ENCODE measurements at places on chromosomes 6 and 20.

GRCh38 chr6:114446342-114446741, 103.5 kb upstream of the HS3ST5 start:
- DNase-seq = no peak

GRCh38 chr6:122869437-122870024, 80.5 kb downstream of the SMPDL3A start:
- DNase-seq = no peak

GRCh38 chr6:107917451-107918375, 40.3 kb downstream of the SEC63 start:
- no peak for DNase-seq

DNA sequence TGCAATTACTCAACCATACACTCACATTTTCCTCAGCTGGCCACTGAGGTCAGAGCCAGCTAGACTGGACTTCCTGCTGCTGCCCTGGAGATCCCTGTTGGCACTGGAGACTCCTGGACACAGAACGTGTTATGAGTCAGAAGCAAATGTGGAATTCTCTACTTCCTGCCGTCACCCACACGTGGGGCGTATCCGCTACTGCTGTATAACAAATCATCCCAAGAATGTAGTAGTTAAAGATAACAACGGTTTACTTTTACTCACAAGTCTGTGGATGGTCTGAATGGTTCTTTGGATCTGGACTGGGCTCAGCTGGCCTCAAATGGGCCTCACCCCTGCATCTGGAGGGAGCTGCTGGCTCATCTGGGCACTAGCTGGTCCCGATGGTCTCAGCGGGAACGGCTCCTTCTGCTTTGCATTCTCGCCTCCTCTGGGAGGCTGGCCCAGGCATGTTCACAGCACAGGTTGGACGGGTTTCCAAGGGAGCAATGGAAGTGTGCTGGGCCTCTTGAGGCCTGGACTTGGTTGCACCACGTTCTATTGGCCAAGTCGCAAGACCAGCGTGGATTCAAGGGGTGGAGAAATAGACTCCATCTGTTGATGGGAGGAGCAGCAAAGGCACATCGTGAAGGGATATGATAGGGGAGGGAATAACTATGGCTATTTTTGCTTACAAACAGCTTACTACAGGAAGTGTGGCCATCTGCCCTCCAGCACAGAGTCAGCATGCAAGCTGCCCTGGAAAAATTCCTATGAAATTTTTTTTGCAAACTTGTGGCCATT, 118.5 kb downstream of the SNX5 start:
- no peak for DNase-seq

DNA sequence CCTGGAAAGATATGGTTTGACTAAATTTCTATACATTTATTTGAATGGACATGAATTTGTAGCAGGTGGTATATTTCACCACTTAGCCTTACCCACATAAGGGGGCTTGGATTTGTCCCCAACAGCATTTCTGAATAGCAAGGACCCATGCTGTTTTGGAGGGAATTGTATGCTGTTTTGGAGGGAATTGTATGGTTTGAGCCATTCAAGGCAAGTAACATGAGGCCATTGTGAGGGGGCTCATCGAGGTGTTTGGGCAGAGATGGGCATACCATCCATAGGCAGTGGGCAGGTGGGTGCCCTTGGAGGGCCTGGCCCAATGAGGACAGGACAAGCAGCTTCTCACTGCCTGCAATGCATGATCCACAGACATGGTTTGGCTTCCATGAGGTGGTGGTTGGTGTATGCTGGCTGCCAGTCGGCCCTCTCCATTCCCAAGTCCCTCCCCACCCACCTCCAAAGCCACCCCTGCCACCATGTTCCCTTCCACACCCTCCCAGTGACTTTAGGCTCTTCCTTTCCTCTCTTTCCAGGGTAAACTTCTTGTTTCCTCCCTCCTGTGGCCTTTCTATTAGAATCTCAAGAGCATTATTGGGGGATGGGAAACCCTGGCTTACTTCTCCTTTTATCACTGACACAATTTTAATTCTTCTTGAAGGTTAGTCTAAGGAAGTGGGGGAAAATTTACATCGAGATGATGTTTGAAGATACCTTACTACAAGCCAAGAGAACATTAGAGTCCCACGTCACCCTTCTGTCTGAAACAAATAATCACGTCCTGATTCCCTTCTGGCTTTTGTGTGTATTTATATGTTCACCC, 13.2 kb upstream of the PXDC1 start:
- DNase-seq = no peak

DNA sequence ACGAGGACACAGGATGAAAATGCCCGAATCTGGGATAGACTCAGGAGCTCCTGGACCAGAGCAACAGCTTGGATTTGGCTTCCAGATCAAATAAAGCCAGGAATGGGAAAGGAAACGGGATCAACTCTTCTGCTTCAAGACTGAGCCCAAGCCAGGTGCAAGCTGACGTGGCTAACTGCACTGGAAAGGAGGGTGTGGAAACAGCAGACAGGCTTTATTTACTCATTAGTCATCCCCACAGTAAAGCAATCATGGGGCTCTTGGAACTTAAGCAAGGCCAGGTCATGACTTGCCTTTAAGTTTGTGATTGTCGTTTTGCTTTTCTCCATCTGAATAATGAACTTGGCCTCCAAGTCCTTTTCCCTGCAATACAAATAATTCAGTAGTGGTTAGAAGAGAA, 45.2 kb downstream of the KIF16B start:
- no peak for DNase-seq

DNA sequence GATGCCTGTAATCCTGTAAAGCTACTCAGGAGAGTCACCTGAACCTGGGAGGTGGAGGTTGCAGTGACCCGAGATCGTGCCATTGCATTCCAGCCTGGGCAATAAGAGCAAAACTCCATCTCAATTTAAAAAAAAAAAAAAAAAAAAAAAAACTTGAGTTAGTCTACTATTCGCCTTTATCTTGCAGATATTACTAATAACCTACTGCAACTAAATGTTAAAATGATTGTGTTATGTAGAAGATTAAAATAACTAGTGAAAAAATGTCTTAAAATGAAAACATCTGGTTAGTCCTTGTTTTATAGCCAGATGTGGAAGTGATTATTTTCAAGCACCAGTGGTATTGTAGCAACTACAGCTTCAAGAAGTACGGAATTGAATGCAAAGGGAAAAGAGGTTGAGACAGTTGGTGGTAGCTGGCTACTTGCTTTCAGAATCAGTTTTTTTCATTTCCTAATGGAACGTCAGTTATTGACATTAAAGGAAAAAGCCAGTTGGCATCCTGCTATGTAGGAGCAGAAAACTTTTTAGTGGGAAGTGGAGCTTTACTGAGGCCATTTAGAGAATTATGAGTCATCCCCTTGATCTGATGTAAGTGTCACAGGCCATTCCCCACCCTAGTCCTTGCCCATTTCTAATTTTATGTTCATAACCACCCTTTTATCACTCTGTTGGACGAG, 43.8 kb upstream of the DYNLRB1 start:
- DNase-seq = no peak

GRCh38 chr6:30135147-30135546, 793 bp upstream of the TRIM40 start:
- no peak for DNase-seq

DNA sequence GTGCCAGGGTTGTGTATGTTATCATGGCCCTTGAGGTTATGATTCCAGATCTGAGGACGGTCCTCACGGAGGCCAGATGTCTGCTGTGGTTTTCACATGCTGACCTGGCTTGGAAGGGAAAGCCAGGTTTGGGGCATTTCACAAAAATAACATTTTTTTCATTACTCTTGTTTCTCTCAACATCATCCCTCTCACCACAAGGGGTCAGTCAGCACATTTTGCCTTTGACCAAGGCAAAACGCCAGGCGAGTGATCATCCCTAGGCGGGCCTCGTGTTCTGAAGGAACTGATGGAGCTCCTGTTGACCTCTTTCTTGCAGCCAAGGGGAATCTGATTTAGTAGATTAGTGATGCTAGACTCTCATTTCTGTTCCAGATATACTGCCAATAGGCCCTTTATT, 133.5 kb downstream of the TBC1D7 start:
- DNase-seq = no peak

DNA sequence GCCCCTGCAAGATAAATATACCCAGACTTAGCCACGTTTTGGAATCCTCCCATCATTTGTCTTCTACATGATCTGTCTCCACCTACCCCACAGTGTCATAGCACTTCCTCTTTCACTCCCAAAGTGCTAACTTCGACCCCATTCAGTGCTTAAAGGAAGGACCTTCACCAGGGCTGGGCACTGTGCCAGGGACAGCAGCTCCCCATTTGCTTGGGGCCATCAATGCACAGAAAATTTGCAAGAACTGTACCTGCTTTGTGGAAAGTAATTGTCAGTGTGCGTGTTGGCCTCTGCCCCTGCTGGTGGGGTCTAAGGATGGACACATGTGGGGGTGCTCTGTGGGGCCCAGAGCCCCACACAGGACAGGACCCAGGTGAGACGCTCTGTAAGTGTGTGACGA, 5.2 kb upstream of the BPIFA2 start:
- no peak for DNase-seq

DNA sequence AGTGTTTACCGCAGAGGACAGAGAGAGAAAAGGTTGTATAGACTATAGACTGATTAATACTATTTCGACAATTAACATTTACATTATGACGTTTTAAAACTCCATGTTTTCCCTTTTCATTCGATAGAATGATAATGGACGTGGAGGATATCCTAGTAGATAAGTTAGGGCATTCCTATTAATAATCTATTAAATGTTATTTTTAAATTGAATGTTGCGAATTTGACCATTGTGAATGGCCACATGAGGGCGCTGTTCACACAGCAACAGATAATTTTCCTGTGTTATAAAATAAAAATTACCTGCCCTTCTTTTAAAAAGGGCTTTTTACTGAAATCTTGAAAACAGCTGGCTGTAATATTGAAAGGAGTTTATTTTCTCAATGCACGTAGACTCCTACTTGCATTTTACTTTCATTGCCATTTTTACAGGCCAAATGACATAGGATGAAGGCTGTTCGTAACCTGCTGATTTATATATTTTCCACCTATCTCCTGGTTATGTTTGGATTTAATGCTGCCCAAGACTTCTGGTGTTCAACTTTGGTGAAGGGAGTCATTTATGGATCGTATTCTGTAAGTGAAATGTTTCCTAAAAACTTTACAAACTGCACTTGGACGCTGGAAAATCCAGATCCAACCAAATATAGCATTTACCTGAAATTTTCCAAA, 3.3 kb downstream of the ADGRB3 start:
- DNase-seq = no peak

- no peak for DNase-seq
These were observed 94.5 kb downstream of the RFPL4B start for GRCh38 chr6:112441607-112442006.

All from activated CD4-positive, alpha-beta T cell treated with anti-CD3 and anti-CD28 coated beads for 24 hours (primary cell).